ENCODE measurements at places on chromosomes 5 and 9.

DNA sequence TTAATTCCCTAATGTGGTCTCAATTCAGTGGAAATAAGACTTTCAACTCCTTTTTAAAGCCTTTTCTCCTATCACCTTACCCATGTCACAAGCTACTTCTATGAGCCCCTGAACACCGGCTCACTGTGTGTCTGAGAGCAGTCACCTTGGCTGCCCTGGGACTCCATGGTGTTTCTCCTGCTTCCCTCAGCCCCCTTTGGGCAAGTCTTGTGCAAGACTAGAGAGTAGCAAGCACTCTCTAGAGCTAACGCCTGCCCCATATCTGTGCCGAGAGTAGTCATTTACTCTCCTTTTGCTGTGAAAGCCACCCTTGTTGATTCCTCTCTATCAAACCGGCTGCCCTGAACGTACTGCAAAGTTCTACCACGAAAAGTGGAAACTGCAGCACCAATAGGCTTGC lies 77.9 kb upstream of the DAB2 start:
- DNase-seq, result no peak

GRCh38 chr5:109496112-109496511 lies 86.3 kb upstream of the PJA2 start:
- DNase-seq, result no peak

GRCh38 chr5:134245101-134245604 lies 19.3 kb upstream of the PPP2CA start:
- DNase-seq, result no peak

- DNase-seq, result no peak
Measured at GRCh38 chr9:86005253-86005775, 64.4 kb downstream of the NAA35 start.

- no peak for DNase-seq
Measured at GRCh38 chr5:20494706-20495105, 506.7 kb upstream of the CDH18 start.

- DNase-seq, result no peak
Measured at GRCh38 chr9:16912197-16912596, 41.7 kb upstream of the BNC2 start.

DNA sequence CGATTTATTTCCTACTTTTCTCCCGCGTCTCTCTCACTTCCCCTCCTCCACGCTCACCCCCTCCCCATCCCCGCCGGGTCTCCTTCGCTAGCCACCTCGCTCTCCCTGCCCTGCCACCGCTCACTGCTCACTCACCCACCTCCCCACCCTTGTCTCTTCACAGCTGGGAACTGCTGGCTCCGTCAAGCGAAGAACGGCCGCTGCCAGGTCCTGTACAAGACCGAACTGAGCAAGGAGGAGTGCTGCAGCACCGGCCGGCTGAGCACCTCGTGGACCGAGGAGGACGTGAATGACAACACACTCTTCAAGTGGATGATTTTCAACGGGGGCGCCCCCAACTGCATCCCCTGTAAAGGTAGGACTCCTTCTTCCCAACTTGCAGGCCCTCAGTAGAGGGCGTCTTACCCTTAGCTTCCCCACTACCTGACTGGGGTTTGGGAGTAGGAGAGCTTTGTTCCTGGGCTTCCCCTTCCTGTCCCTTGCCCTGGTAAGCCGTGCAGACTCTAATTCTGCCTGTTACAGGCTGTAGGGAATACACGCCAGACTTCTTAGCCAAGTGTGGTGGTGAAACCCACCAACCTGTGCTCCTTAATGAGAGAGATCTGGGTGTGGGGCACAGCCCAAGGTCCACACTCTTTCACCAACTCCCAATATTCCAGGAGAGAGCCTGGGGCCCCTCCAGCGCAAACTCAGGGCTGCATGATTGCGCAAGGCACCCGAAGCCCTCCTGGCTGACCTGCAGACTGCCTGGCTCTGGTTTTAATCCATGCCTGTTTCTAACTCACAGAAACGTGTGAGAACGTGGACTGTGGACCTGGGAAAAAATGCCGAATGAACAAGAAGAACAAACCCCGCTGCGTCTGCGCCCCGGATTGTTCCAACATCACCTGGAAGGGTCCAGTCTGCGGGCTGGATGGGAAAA lies 2.5 kb downstream of the FST start:
- no peak for DNase-seq

GRCh38 chr9:20380546-20380945 lies 241.8 kb downstream of the MLLT3 start:
- DNase-seq, result no peak

DNA sequence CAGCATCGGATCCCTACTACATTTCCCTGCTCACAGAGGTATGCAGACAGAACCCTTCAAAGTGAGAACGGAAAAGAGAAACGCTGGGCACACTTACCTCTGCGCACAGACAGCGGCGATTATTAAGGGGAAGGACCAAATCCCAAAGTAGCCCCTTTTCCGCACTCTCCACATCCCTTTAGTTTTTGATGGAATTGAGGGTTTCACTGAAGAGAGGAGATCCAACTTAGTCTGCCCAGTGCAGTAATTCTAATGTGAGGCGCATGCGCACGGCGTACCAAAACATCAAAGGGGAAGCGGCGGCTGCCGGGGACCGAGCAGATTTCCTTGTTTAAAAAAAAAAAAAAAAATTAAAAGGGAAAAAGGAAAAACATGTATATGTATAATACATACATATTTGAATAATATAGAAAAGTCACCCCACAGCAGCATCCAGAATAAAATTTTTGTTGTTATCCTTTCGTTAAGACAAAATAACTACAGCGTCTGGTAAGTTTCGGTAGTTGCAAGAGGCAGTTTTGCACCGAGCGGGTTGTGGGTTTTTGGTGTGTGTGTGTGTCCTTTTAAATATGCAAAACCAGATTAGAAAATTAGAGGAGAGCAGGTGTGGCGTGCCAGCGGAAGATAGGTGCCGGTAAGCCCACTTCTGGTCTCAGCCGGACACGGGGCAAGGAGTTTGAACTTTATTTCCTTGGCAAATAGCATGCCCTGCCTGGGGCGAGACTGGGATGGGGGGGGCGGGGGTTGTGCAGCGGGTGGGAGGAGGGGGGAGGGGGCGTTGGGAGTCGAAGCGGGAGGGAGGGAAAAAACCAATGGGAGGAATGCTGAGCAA lies at the start of gene GABRB2:
Gene GABRB2, minus strand, starts transcription at position 256 of the 832 bp plus-strand sequence. Its CDS starts 82 bp downstream, at position 174.
- no peak for DNase-seq

- no peak for DNase-seq
Measured at GRCh38 chr5:14171046-14171445, 27.9 kb downstream of the TRIO start.
